ENCODE measurements at places on chromosomes 3 and 15.
A peak's percentile ranks its signal among the peaks of the same experiment; 100 is the strongest.

DNA sequence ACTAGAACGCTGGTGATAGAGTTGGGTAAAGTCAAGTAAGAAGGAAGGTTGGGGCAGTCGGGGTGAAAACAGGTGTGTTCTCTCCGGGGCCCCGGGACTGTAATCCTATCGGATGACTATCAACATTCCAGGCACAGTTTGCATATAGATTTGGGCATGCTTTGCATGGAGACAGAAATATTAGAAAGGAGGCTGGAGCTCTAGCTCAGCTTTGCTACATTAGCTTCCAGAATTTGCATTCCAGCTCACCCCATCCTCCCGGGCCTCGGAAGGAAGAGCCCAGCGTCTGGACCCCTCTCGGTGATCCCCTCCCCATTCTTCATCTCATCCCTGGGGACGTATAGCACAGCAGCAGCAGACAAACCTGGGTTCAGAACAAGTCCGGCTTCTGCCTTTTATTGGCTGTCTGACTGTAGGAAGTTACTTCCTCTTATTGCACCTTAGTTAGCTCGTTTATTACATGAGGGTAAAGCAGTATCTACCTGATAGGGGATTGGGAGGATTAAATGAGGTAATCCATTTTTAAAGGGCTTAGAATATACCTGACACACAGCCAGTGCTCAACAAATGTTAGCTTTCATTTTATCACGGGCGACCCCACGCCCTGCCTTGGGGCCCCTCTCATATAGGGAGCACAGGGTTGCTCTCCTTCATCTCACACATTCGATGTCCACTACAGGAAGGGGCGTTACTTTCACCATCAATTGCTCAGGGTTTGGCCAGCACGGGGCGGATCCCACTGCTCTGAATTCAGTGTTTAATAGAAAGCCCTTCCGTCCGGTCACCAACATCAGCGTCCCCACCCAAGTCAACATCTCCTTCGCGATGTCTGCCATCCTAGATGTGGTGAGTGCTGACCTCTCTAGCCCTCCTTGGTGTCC is 3.2 kb downstream of the HTR3E start:
- DNase-seq = no peak

DNA sequence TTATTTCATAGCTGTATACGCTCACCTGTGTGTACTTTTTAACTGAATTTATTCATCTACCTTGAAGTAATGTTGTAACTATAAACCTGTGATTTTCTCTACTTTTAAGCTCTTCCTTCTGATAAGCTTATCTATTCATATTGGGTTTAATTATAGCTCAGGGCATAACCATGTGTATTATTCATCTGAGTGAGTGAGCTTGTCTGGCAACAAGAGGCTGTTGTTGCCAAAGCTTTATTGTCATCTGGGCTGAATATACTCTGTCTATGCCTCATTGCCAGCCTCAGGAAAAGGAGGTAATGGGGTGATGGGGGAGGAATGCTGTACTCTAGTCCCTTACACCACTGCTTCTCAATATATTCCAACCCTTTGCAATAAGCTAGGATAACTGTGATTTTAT is 292.4 kb downstream of the UBE2E2 start:
- no peak for DNase-seq

DNA sequence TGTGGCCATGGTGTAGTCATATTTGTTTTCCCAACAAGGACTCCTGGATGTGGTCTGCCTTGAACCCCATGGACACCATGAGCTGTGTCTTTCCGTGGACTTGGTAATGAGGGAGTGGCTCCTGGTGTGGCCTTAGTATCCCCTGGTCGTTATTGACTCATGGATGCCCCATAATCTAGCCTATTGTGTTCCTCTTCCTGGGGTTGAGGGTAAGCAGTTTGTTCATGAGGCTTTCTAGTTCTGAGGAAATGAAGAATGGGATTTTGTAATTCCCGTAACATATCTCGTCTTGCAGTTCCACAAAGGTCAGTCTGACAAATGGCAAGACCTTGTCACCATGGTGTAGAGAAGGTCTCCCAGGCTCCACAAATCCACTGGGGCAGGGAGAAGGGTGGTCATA is 22.6 kb downstream of the RAB7A start:
- DNase-seq = no peak

- no peak for DNase-seq
Observed at GRCh38 chr3:112498914-112499711, at the start of gene BTLA. Gene BTLA, minus strand, starts transcription at chr3:112499472. Its CDS starts 114 bp downstream, at chr3:112499358.

DNA sequence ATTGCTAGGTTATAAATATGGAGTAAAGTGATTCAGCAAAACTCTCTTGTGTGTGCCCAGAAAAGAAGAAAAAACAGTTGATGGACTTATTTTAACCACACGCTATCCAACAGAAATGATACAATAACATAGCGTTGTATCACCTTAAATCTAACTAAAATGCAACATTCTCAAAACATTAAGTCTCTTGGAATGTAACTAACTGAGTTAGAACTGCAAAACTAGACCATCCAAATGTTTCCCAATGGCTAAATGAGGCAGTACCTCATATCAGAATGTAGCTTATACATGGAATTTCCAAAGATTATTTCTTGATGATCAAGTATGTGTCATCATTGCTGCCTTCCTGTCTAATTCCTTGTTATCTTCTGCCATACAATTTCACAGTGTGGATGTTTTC is 187.9 kb downstream of the CNTN3 start:
- DNase-seq = no peak

- no peak for DNase-seq
Observed at GRCh38 chr3:11290743-11291680, 18.8 kb downstream of the ATG7 start.

DNA sequence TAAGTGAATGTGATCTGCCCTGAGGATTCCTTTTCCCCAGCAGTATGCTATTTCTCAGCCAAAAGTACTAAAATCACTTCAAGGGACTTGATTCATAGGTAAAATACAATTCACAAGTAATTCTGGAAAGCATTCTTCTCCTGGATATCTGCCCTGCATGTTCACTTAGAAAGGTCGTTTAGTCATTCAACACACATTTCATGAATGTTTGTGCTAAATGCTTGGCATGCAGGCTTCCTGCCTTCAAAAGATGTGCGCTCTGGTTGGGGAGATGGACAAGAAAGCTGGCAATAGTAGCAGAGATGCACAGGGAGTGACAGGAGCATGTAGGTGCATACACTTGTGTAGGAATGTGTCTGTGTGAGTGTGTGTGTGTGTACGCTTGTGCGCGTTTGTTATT is 360.7 kb downstream of the PTPRG start:
- DNase-seq = no peak

- DNase-seq = no peak
Observed at GRCh38 chr3:66537735-66538134, 36.9 kb upstream of the LRIG1 start.

GRCh38 chr15:48435321-48435720 is 104.1 kb downstream of the DUT start:
- no peak for DNase-seq

- DNase-seq = no peak
Observed at GRCh38 chr3:131549340-131549739, 46.6 kb upstream of the MRPL3 start.

DNA sequence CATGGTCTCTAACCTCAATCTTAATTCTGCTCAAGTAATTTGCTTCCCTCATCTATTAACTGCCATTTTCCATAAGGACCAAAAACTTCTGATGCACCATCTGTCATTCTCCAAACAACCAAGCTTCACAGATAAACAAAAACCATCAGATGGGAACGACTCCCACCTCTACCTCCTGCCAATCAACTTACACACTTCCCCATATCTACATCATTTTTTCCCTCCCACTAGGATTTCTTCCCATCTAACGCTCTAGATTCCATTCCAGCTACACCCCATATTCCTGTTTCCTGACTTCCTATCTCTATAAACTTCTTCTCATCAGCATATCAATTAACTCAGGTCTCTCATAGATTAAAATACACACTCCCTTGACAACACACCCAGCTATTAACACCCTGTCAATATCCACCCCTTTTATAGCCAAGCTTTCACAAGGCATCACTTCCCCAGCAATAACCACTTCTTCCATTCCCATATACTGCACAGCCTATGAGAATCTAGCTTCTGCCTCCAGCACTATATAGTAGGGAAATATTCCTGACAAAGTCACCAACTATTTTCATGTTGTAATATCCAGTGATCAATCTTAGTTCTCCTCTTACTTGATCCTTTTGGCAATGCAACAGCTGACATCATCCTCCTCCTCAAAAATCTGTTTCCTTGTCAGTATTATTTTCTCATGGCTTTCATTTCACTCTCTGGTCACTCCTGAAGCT is 39.2 kb downstream of the SNX4 start:
- DNase-seq = no peak

DNA sequence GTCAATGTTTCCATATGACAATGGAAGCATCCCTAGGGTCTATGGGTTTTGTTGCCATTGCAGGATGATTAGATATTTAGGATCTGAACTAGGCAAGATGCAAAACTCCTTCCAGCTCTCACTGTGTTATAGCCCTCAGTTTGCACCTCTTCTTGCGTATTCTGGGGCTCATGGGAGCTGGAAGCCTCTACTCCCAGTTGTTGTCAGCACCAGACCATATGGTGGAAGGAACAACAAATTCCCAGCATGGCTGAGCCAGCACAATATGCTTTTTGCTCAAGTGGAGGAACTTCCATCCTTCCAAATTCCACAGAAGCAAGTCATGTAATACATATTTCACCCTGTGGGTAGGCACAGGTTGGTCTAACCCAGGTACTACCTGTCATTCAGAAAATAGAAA is 18.5 kb upstream of the CTXND1 start:
- DNase-seq = no peak

- DNase-seq = no peak
Observed at GRCh38 chr3:76554707-76555106, 485.2 kb upstream of the ROBO2 start.

GRCh38 chr3:70919091-70919490 is 606.7 kb upstream of the MDFIC2 start:
- DNase-seq = no peak

DNA sequence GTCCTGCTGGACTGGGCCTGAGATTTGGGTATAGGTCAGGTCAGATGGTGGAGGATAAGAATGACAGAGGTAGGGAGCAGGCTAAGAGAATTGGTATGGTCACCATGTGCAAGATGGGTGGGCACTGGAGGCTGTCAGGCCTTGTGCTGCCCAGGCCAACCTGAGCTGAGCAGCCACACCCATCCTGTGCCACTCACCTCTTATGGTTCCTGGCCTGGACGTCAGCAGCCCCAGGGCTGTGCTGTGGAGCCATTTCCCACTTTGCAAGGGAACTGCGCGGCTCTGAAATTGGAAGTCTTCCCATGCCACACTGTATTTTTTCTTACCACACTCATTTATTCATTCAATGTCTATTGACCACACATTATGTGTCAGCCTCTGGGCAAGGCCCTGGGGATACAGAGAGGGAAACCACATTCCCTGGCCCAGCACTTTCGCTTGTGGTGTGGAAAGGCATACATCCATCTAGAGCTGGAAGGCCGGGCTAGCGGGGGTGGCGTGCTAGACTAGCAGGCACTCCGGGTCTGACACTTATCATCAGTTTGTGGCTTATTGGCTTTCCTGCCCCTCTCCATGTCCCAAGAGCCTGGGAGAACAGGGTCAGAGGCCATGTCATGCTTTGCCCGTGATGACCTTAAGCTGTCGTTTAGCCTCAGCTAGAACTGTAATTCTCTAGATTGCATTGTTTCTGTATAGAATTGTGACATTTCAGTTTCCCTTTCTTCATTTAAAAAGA is 51.1 kb upstream of the POLG start:
- no peak for DNase-seq

GRCh38 chr15:63122002-63122875 is 578 bp downstream of the LACTB start:
- DNase-seq = no peak

- no peak for DNase-seq
Observed at GRCh38 chr3:13693441-13693840, 144.5 kb downstream of the FBLN2 start.

- DNase-seq = no peak
Observed at GRCh38 chr3:15159501-15160136, 46.4 kb upstream of the CAPN7 start.

DNA sequence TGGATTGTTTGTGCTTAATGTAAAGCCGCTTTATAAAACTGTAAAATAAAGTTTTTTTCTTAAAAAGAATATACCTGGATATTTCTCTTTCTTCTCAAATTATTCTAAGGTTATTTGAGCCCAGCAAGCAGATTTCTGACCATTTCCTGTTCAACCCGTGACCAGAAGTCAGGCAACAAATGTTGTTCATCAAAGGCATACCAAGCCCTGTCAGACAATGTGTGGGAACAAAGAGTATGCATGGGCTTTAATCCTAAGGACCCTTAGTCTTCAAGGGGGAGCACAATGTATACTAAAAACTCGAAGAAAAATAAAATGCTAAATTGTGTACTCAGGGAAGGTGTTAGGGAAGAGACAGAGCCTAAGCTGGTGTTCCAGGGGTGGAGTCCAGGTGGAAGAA is 26.6 kb upstream of the PAQR5 start:
- DNase-seq = no peak

GRCh38 chr3:66276705-66277274 is 56.0 kb downstream of the SLC25A26 start:
- peak; percentile 64 for DNase-seq

GRCh38 chr3:52036222-52036694 is 20.1 kb downstream of the DUSP7 start:
- DNase-seq = no peak
